Activated CD4-positive, alpha-beta T cell treated with anti-CD3 and anti-CD28 coated beads for 4 hours (primary cell): ENCODE measurements at places on chromosomes 2 and 18.

DNA sequence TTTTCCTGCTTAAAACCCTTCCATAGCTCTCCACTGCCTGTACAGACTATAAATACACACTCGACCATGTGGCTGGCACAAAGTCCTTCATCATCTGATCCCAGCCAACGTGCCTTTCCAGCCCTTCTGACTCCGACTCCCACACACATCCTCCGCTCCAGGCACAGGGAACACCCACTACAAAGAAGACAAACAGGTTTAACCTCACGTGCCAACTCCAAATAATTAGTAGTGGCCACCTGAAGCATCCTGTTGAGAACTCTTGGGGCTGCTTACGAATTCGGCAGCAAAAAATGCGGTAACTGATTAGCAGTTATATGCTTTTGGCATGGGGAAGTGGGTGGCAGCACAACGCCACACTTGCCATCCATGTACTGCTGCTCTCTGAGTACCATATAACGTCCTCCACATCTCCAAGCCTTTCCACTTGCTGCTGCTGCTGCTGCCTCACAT lies 12.1 kb downstream of the SPIRE1 start:
- DNase-seq, result no peak

- DNase-seq, result no peak
Observed at GRCh38 chr18:41504316-41504715, 450.7 kb upstream of the PIK3C3 start.

DNA sequence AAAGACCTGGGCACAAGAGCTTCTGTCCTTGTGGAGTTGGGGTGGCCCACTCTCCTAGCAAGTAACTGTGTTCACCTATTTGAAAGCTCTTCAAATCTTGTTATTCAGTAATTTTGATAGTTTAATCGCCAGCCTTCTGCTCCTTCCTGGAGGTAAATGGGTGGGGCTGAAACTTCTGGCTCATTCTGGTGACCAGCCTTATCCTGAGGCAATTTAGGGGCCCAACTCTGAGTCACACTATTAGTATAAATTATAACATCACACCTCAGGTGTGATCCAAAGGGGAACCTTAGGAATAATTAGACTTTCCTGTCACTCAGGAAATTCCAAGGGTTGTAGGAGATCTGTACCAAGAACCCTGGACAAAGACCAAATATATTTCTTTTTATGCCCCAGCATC lies 255.8 kb upstream of the RGPD4 start:
- DNase-seq, result no peak

GRCh38 chr2:237431372-237431771 lies 17.4 kb upstream of the COL6A3 start:
- DNase-seq, result no peak

DNA sequence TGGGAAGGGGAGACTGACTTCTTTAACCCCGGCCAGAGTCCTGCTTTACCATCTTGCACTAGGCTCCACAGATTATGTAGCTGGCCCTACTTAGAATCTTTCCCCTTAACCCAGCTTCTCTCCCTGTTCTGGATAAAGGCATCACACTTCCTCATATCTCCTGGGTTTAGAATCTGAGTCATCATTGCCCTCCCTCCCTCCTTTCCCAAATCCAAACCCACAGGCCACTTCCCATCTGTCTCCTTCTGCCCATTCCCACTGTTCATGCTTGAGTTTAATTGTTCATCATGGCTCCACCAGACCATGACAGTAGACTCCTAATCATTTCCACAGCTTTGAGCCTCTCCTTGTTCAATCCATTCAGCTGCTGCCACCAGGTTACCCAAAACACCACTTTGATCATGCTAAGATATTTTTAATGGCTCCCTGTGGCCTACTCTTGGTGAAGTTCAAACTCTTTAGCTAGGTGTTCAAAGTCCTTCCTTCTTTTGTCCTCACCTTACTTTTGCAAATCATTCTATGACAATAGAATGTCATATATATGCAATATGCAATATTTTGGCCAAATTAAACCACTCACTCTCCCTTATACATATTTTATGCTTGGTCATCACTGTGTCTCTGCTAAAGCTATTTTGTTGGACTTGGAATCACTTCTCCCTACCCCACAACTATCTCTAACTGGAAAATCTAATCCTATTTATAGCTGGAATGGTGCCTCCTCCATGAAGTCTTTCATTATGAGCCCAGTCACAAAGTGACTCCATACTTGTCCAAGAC lies 5.5 kb downstream of the PDE11A start:
- no peak for DNase-seq

GRCh38 chr2:97751752-97752151 lies 38.4 kb downstream of the ZAP70 start:
- DNase-seq, result no peak

DNA sequence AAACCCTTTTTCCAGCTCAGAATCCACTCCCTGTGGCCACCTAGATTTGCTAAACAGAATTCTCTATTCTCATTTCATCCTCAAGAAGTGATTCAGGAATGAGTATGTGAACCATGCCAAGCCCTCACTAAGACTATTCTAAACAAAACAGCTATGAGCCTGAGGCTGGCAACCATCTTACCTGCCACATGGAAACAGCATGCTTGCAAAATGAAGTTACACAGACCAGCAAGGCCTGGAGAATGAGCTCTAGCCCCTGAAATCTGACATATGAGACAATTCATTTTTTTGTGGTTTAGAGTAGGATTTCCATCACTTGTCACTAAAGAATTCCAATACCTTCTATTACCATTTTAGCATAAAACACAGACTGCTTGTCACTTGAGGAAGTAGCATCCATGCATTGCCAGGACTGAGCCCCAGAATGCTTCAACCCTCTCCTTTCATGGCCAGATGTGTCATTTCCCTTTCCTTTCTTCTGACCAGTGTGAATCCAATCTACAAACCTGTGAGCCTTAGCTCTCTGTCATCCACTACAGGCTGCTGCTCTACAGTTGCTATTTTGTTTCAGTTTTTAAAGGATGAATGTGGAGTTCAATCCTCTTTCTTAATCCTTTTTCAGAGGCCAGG lies 744.3 kb upstream of the ACVR2A start:
- DNase-seq, result no peak

DNA sequence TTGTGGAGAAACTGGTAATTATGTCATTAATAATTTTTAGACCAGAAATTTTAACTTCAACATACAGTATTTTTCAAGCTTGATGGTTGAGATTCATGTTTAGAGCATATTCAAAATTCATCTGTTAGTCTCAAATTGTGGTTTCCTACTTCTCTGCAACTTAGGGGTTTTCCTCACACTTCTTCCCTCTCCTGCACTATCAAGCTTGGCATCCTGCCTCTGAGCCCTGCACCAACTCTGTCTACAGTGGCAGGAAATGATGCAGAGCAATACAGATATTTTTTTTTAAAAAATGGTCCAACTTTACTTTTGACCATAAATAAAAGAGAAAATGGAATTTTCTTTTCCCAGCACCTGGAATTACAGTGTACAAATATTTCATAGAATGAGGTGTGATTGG lies 247.3 kb downstream of the NUP35 start:
- DNase-seq, result no peak

GRCh38 chr18:26826656-26827235 lies 38.8 kb downstream of the AQP4 start:
- no peak for DNase-seq

DNA sequence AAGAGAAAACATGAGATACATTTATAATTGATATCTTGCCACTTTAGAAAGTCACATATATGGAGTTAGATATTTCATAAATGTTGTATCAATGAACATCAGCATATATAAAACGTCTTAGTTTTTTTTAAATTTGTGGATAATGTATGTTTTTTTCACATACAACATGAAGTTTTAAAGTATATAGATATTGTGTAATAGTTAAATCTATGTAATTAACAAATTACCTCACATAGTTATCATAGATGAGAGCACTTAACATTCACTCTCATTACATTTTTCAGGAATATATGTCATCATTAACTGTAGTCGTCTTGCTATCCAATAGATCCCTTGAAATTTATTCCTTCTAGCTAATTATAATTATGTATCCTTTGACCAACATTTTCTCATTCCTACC lies 406.6 kb downstream of the ARHGAP15 start:
- DNase-seq, result no peak

GRCh38 chr2:66962716-66963115 lies 434.4 kb upstream of the ETAA1 start:
- no peak for DNase-seq

- DNase-seq, result no peak
Observed at GRCh38 chr2:240967681-240968621, 30.5 kb upstream of the SNED1 start.

GRCh38 chr2:49154891-49155290 lies 576 bp upstream of the FSHR start:
- no peak for DNase-seq

- DNase-seq, result no peak
Observed at GRCh38 chr18:3879114-3879835, 429.3 kb downstream of the TGIF1 start.
